ENCODE measurements at places on chromosomes 12 and 14.

DNA sequence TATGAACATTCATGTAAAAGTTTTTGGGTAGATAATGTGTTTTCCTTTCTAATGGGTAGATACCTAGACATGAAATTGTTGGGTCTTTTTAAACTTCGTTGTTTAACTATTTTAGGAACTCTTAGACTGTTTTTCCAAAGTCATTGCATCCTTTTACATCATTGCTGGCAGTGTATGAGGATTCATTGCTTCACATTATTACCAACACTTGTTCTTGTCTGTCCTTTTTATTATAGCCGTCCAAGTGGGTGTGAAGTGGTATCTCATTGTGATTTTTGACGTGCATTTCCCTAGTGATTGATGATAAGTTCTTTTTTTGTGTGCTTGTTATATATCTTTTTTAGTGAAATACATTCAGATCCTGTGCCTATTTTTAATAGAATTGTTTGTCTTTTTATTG, 39.4 kb downstream of the USP15 start:
- DNase-seq = no peak

DNA sequence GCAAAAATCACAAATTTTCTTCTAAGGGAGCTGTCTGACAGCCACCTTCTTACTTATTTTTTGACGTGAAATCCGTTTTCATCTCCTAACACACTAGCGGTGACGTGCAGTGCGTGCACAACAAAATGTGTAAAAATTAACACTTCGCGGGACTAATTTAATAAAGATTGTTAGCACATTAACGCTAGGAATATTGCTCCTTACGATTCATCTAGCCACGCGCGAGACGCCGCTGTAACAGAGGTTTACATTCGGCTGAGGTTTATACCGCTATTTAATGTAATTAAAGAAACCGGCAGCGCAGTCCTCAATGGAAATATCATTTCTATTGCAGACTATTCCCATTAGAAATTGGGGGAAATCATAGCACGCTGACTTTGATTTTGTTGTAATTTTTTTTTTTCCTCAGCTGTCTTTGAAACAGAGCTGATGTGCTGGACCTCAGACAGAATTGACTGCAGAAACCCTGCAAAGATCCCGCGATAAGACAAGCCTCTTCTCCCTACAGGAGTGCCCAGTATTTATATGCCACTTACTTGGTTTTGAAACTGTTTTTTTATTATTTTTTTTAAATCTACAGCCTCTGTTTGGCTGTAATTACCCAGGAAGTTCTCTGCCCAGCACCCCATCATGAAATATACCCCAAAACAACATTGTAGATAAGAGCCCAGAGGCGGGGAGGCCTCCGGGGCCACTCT, 31.2 kb downstream of the BCL11B start:
- no peak for DNase-seq

GRCh38 chr14:32202491-32202997, 525 bp downstream of the RNU6-8 start:
- no peak for DNase-seq

DNA sequence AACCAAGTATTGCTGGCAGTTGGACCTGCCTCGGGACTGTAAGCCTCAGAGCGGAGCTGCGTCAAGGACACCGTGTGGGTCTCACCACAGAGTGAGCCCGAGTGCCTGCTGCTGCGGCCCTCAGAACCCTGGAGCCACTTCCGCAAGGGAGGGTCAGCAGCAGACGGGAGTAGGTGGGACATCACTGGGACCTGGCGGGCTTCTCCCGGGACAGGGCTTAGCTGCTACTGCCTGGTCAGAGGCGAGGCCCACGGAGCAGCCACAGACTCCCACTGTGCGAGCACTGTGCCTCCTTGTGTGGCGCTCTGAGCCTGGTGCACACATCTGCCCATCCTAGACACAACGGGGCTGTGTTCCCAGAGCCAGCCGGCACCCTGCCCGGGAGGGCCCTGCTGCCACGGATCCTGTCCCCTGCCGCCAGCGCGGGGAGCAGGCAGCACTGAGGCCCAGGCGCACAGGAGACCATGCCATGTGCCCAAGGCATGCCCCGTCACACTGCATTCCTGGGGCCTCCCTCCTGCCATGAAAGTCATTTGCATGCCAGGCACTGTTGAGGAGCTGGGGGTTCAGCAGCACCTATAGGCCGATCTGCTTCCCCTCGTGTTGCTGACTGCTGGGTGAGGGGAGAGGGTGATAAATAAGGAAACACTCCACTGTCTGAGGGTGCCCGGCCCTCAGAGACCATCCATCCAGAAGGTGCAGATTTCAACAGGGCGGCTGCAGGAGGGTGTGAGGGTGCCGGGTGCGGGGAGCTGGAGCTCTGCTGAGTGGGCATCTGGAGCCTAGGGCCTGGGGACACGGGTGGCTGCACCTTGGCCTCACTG, 10.0 kb downstream of the HIP1R start:
- DNase-seq = no peak

DNA sequence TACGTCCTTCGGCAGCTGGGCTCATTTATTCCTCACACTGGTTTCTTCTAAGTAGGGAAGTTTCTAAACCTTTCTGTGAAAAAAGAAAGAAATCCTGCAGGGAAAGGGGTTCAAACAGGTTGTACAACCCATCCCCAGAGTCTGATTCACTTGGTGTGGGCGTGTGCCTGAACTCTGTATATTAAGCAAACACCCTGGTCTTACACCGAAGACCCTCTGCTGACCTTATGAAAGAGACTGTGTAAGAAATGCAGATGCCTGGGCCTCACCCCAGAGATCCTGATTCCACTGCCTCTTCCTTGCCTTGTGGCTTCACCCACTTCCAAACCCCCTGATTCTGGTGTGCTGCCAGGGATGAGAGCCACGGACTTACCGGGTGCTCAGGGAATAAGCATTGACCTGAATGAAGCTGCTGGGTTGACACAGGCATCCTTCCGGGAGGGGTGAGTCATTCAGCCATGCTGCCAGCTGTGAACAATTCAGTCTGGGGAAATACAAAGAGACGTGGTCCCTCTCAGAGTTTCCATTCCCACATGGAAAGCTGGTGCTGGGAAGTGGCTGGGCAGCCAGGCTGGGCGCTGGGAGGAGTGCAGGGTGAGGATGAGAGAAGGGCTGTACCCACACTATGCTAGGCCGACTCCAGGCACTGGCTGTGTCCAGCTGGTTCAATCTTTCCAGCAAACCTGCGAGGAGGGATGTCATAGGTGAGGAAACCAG, 26.5 kb upstream of the ACTN1 start:
- DNase-seq = no peak

DNA sequence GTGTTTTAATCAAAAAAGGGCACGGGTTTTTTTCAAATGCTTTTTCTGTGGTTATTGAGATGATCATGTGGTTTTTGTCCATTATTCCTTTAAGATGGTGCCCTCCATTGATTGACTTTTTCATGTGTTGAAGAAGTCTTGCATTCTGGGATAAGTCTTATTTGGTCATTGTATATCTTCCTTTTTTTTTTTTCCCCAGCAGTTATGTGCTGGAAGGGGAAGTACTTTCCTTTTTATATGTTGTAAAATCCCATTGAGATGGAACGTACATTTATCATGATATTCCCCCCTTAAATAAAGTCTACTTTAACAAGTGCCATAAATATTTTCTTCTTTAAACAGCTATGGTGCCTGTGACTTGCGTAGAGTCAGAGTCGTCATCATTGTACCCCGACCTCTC, 24.8 kb upstream of the MUCL1 start:
- DNase-seq = no peak

DNA sequence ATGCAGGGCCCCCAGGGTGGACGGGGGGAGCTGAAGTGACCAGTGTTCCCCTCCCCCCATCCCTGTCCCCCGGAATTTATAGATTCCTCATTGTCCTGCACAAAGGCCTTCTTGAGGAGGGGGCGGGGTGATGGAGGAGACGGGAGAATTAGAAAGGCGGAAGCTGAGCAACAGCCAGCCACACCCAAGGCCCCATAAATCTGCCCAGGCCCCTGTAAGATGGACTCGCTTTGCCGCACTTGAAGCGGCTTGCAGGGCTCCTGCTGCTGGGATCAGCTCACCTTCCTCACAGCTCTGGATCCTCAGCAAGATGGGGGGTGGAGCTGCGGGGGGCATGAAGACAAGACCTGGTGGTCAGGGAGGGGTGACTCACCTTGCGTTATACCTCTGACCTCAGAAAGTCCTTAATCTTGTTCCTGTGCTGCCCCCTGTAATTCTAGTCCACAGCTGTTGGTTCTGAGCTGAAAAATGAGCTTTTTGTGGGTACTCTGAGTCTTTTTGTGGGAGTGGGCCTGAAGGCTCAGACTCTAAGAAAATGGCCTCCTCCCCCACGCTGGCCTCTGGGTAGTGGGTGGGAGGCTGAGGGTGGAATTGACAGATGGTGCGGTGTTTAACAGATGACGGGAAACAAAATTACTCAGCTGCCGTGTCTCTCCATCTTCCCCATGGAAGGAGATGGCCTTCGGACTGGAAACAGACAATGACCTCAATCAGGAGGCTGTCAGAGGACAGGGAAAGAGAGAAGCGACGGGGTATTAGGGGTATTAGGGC, 15.8 kb upstream of the ANKRD33 start:
- DNase-seq = no peak

DNA sequence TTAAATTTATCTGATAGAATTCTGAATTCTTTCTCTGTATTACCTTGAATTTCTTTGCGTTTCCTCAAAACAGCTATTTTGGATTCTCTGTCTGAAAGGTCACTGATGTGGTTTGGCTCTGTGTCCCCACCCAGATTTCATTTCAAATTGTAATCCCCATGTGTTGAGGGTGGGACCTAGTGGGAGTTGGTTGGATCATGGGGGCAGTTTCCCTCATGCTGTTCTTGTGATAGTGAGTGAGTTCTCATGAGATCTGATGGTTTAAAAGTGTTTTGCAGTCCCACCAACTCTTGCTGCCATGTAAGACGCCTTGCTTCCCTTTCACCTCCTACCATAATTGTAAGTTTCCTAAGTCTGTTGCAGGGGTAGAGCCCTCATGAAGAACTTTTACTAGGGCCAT, 34.1 kb upstream of the OR6J1 start:
- DNase-seq = no peak

- no peak for DNase-seq
Measured at GRCh38 chr12:65602253-65602609, 222.1 kb upstream of the HMGA2 start.

GRCh38 chr12:4112734-4113325, 160.7 kb upstream of the CCND2 start:
- DNase-seq = no peak

DNA sequence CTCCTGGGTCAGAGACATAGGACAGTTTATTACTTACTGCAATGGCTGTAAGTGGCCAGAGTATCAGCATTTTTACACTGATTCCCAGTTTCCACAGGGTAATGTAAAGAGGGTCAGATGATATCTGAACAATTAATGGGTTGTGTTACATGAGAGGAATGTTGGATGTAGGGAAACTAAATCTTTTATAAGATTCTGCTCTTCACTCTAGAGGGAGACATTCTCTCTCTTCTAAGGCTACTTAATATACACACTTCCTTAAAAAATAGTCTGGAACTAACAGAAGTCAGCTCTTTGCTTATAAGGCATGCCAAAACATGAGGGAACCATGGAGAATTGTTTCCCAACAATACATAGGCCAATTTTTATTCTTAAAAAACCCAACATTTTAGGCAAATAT, 389.8 kb downstream of the ETNK1 start:
- no peak for DNase-seq

- DNase-seq = no peak
Measured at GRCh38 chr12:77861317-77861716, 30.6 kb downstream of the NAV3 start.

- DNase-seq = no peak
Measured at GRCh38 chr12:89781156-89781555, 72.5 kb upstream of the ATP2B1 start.

DNA sequence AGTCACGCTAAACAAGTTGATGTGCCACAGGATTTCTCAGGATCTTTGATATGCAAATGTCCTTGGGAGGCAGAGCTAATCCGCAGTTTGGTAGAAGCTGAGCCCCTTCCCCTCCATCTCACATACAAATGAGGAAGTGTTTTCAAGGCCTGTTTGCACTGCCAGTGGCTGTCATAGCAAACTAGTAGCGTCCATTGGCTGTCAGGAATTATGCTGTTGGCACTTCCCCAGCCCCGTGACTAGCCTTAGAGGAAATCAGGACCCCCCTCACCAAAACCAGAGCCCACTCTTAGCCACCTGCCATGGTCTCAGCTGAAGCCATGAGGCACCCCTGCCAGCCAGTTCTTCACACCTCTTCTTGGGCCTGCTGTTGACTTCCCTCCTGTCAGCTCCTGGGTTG, 253.9 kb downstream of the CACNA1C start:
- no peak for DNase-seq

DNA sequence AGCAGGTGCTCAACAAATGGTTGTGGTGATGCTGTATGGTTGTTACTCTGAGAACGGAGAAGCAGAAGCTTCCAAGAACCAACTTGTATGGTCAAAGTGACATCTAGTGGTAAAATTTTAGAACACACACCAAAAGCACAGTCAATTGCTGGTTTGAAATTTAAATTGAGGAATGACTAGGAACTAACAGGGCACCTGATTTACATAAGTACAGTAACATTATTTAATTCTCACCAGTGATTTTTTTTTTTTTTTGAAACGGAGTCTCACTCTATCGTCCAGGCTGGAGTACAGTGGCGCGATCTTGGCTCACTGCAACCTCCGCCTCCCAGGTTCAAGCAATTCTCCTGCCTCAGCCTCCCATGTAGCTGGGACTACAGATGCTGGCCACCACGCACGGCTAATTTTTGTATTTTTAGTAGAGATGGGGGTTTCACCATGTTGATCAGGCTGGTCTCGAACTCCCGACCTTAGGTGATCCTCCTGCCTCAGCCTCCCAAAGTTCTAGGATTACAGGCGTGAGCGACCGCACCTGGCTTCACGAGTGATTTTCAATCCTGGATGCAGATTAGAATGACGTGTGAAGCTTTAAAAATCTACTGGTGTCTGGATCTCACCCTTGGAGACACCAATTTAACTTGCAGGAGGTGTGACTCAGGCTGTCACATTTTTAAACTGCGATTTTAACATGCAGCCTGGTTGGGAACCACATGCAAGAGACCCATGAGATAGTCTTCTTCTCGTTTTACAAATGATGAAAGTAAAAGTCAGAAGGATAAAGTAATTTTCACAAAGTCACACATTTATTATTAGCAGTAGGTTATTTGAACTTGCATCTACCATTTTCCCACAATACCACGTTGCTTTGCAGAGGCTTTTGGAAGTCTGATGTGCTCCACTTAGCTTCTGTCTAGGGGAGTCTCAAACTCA, 14.1 kb upstream of the NUMB start:
- peak; percentile 61 for DNase-seq

DNA sequence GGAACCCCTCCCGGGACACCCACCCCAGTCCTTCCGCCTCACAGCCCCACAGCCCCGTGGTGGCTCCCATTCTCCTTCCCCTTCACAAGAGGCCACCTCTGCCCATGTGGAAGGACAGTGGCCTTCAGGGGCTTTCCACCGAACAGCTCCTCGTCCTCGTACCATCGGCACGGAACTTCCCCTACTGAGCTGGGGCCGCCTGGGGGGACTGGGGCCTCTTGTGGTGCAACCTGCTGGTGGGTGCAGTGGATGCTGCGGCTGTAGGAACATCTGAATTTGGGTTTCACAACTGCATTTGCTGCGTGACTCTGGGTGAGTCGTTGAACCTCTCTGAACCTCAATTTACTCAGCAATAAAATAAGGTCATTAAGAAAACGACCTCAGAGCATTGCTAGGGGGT, 50.9 kb downstream of the RFLNA start:
- no peak for DNase-seq

- DNase-seq = no peak
Measured at GRCh38 chr14:77302926-77303325, 17.8 kb downstream of the POMT2 start.

All from NCI-H748 treated with DMSO at 0.1 percent for 48 hours (cell line).